Activated CD4-positive, alpha-beta T cell treated with anti-CD3 and anti-CD28 coated beads, Interleukin-2, amount 50 U/mL, for 16 hours (primary cell): ENCODE measurements at places on chromosomes 4 and X.

DNA sequence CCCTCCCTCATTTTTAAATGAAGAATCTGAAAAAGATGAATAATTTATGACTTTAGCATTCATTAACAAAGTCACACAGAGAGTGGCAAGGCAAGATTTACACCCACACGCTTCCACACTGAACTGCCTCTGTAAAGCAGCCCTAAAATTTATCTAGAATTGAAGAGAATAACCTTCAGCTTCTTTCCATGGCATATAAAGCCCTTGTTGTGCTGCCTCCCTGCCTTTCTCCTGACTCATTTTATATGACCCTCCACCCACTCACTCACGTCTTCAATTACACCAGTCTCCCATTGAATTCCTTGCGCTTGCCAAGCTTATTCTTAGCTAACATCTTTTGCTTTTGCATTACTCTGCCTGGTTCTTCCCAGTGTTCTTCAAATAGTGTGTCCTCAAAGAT, 2649.3 kb downstream of the PCDH7 start:
- DNase-seq = no peak

- no peak for DNase-seq
Observed at GRCh38 chrX:55489314-55490009, at the start of gene USP51. Gene USP51 (minus strand): TSS chrX:55489848. CDS start chrX:55488939, 909 bp downstream.

DNA sequence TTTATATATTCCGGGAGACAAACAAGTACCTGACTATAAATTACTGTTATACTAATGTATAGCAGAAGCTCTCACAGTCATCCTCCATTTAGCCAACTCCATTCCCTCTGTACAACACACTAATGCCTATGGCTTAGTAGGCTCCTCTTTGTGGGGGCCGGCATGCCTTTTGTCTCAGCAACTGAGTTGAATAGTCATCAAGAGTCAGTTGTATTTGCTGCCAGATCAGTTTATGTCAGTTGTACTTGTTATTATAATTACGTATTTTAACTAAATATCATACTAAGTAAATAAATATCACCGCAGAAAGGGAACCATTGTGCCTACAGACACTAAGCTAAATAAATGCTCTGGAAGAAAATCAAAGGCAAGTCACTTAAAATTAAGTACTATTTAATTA, 9.9 kb downstream of the PRMT9 start:
- DNase-seq = no peak

GRCh38 chr4:41678086-41678816, 70.3 kb downstream of the PHOX2B start:
- DNase-seq = no peak

DNA sequence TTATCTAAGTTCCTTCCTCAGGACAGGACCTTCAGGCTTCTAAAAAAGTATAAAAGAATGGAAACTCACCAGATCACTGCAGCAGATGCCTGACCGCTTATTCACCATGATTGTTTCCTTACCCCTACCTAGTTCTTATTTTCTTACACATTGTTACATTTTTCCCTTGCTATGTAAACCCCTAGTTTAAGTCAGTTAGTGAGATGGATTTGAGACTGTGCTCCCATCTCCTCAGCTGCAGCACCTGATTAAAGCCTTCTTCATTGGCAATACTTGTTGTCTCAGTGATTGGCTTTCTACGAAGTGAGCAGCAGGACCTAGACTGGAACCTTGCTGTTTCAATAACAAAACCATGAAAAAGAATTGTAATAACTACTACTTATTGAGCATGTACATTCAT, 4.7 kb downstream of the SPARCL1 start:
- DNase-seq = no peak

GRCh38 chrX:112687189-112687691, 7.5 kb upstream of the LHFPL1 start:
- DNase-seq = no peak

GRCh38 chr4:6753891-6754290, 28.6 kb upstream of the KIAA0232 start:
- no peak for DNase-seq

- no peak for DNase-seq
Observed at GRCh38 chrX:44667771-44668170, 125.1 kb upstream of the FUNDC1 start.

GRCh38 chrX:13334491-13334890, 14.6 kb upstream of the ATXN3L start:
- no peak for DNase-seq

DNA sequence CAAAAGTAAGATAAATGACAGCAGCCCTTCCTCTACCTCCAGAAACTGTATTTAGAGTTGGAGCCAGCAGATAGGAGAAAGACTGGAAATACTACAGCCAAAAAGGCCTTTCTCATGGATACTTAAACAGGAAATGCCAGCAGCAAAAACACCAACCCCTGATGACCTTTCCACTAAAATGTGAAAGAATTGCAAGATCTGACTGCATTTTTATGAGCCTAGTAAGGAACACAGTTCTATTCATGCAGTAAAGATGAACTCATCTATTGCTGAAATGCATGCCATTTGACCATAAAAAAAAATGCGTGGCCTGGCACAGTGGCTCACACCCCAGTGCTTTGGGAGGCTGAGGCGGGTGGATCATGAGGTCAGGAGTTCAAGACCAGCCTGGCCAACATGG, 19.9 kb downstream of the ABCG2 start:
- DNase-seq = no peak

GRCh38 chr4:20019310-20020015, 232.2 kb upstream of the SLIT2 start:
- DNase-seq = no peak

- DNase-seq = no peak
Observed at GRCh38 chr4:7943211-7943610, 3.5 kb upstream of the AFAP1 start.

GRCh38 chr4:54447304-54447703, 210.5 kb upstream of the KIT start:
- no peak for DNase-seq

GRCh38 chrX:72243472-72243871, 4.6 kb upstream of the ERCC6L start:
- no peak for DNase-seq

- DNase-seq = no peak
Observed at GRCh38 chr4:89277412-89277811, 30.2 kb downstream of the GPRIN3 start.

DNA sequence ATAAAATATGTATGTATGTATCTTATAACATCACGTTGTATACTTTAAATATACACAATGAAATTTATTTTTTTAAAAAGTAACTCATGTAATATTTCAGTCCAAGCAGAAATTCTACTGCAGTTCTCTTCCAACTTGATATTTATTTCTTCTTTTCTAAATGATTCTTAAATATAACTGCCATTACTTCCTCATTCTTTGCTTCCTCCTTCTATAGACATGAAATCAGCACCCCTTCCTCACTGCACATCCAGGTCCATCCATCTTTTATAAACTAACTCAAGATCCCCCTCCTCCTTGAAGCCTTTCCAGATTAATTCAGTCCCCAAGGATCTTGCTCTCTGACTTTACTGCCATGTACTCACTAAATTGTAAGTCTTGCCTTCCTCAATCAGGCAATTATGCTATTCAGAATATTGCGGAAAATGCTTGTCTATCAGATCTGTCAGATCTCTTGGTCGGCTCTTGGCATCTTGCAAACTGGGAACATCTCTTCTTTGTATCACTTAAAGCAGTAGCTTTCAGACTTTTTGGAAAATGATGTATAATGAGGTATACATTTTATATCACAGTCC, 3.7 kb downstream of the GPRIN3 start:
- no peak for DNase-seq

- peak; percentile 51 for DNase-seq
Observed at GRCh38 chr4:87465739-87466366, 43.5 kb downstream of the NUDT9 start.

DNA sequence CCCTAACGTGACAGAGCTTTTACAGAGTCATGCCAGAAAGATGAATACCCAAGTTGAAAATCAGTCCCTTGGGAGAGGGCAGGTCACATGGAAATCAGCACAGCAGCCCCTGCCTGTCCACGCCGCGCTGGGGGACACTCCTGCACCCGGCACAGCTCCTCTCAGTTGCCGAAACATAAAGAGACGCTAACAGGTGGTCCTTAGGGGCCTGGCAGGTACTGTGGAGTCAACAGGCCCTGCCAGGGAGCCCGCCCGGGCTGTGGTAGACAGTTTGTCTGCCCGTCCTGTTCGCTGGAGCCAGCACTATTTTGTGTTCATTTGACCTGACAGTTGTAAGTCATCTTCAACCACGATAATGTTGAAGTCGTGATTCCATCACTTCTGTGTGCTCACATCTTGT, 30.5 kb downstream of the NELFA start:
- DNase-seq = no peak

DNA sequence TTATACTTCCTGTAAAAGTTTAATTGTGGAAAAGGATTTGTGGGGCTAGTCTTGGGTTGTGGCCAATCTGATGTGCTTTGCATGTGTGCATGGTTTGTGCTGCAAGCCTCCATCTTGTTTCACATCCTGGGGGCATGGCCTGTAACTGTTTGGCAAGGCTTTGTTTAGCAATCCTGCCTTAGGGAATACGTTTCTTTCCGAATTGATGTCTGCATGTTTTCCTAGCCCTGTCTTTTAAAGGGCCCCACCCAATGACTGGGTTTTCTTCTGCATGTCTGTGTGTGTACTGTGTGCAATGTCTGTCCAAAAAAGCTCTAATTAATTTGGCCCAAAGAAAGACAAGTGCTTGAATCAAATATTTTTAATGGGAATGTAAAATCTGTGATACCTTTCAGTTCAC, 74.6 kb upstream of the MID1IP1 start:
- DNase-seq = no peak

- DNase-seq = no peak
Observed at GRCh38 chr4:13521047-13521446, 23.3 kb downstream of the NKX3-2 start.

DNA sequence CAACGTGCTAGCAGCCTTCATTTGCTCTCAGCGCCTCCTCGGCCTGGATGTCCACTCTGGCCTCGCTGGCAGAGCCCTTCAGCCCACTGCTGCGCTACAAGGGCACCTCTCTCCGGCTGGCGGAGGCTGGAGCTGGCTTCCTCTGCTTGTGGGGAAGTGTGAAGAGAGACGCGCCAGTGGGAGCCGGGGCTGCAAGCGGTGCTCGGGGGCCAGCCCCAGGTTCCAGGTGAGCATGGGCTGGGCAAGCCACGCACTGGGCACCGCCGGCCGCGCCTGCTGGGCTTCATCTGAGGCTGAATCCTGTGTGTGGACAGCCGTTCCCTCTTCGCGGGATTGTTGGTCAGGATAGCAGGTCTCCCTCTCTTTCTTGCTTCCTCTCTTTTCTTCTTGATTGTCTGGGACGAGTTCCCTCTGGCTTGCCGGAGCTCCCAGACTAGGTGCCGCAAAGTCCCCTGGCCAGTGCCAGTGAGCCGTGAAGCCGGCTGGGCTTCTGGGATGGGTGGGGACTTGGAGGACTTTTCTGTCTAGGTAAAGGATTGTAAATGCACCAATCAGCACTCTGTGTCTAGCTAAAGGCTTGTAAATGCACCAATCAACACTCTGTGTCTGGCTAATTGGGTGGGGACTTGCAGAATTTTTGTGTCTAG, 165.0 kb downstream of the HEPH start:
- DNase-seq = no peak

DNA sequence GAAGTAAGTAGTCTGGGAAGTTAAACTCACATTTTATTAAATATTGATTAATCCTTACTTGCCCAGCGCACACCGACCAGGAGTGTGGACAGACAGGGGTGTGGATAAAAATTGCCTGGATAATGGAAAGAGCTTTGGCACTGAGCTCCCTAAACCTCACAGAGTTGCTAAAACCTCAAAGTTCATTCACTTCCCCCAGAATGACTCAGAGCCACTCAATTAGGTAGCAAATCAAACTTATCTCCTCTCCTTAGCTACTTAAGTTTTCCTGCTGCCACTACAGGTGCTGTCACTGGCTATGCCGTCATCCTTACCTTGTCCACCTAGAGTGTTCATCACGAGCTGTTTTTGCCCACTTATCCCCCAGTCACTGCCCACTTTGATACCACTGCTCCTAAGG, 27.0 kb upstream of the MID1IP1 start:
- no peak for DNase-seq

GRCh38 chr4:102497986-102498385, 3.2 kb upstream of the NFKB1 start:
- DNase-seq = no peak

DNA sequence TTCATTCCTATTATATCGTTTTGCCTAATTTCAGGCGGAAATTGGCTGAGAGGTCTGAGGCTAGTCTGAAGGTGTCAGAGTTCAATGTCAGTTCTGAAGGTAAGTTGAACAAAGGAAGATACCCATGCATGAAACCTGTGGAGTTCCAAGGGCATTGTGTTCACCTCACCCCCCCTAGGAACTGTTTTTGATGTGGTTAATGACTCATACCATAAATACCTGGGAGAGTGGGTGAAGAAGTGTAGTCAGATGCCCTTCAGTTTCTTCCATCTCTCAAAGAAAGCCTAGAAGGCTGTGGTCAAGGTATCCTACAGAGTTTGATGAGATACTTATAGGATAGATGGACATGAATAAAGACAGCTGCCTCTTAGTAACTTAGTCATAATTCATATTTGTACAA, 2.7 kb downstream of the UTP14A start:
- no peak for DNase-seq

DNA sequence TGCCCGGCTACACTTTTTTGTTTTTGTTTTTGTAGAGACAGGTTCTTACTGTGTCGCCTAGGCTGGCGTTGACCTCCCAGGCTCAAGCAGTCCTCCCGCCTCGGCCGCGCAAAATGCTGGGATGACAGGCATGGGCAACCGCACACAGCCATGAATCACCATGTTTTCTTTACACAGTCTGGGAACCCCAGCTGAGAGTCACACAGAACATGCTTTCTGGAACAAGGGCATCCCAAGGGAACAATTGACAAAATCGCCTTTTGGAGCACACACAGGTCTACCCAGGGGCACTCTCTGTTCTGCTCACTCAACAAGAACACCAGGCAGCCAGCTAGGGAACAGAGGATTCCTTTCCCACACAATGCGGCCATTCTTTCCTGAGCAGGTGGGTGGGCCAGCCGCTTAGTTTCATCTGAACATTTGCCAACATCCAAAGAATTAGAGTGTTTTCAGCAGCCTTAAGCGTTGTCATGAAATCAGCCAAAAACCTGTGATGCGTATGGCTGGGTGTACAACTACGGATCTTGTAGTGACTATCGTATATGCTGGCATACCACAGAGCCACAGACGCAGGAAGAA, 15.7 kb downstream of the PRKX start:
- no peak for DNase-seq
